ENCODE measurements at places on chromosomes 3 and 15. TPM values are rescaled to one million over a fixed set of nuclear protein-coding genes. Genes with fewer than 3 reads are reported as not detected.

- no peak overlapping the region for H3K4me3 ChIP-seq
- no peaks in the 10 kb centered on the region for H3K27me3 ChIP-seq
- H3K36me3 ChIP-seq, result no peaks in the 10 kb centered on the region
- H3K27ac ChIP-seq, result no peak overlapping the region
Observed at GRCh38 chr3:127710155-127710941, 37.6 kb downstream of the ABTB1 start.

GRCh38 chr15:97731859-97732258, 228.6 kb upstream of the ARRDC4 start:
- DNase-seq, result no peak
- H3K4me1 ChIP-seq, result no peaks in the 10 kb centered on the region
- H3K27ac ChIP-seq, result no peak overlapping the region
- H3K36me3 ChIP-seq, result no peaks in the 10 kb centered on the region
- no peaks in the 10 kb centered on the region for H3K27me3 ChIP-seq
- no peak overlapping the region for H3K4me3 ChIP-seq

DNA sequence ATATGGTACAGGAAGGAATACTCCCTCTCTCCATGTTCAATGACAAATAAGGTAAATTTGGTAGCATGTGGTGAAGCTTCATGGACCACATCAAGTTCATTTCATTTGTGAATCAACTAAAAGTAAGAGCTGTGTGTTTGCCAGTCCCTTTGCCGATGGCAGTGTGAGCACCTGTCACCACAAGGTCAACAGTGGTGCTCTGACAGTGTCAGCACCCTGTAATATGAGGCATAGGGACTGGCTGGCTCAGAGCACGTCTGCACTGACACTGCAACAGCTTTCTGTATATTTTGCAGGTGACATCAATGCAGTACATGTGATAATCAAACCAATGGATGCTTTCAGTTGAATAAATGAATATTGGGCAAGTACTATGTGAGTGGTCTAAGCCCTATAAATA, 852.4 kb downstream of the TUSC7 start:
- no peak overlapping the region for H3K27ac ChIP-seq
- no peak overlapping the region for H3K4me3 ChIP-seq
- no peak for DNase-seq

DNA sequence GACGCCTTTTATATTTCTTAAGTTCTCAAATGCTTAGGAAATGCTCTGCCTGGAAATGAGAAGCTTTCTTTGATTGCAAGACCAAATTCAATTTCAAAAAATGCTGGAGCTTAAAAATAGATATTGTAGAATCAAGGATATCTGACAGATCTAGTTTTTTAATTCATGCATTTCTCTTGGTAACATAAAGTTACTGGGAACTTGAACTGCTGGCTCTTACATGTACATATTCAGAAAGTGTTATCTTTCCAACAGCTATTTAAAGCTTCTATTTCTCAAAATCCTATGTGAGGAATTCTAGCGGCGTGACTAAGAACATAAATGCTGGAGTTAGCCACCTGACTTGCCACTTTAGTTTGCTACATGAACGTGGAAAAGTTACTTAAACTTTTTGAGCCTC, 109.3 kb downstream of the C3orf38 start:
- no peak for DNase-seq
- no peaks in the 10 kb centered on the region for H3K4me1 ChIP-seq
- H3K4me3 ChIP-seq, result no peak overlapping the region
- H3K27me3 ChIP-seq, result no peaks in the 10 kb centered on the region
- H3K27ac ChIP-seq, result no peak overlapping the region

DNA sequence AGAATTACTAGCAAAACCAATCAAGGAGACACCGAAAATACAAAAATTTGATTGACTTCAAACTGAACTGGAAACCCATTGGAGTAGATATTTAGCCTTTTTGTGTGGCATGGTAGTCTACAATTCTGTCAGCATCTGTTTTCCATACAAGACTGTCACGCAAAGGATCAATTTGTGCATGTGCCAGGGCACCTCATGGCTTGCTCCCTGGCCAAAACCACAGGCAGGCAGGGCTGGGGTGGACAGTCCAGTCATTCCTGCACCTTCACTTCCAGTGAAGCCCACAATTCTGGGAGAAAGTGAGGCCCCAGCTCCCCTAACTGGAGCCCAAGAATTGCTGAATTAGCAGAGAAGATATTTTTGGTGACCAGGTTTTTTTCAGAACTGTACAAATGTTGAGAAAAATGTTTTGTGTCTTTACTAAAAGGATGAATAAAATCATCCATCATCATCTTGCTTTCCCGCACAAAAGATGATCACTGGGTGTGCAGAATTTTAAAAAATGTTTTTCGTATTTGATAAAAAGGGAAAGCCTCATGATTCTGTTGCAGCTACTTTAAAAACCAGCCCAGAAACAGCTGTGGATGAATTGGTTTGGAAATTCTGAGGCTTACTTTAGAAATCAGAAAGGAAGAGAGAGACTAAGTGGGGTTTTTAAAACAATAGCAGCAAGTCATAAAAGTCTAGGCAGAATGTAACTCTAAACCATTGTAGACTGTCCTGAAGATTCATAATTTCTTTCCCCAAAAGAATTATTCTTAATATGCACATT, 86.4 kb downstream of the PCCB start:
- H3K36me3 ChIP-seq, result no peaks in the 10 kb centered on the region
- no peak overlapping the region for H3K4me3 ChIP-seq

DNA sequence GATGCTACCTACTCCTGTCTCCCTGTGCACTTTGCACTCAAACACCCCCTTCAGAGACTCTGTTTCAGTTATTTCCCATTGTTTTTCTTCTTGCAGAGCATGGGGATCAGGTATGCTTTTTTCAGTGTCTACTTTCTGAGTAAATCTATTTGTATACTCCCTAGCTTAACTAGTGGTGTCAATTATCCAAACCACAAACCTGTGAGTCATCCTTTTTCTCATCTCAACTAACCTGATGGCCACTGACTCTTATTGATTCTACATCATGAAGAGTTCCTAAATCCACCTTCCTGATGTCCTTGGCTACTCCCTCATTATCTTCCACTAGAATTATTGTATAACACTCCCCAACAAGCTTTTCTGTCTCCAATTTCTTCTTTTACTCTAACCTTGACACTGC, 68.0 kb downstream of the DIPK2A start:
- no peaks in the 10 kb centered on the region for H3K4me1 ChIP-seq
- H3K27me3 ChIP-seq, result no peaks in the 10 kb centered on the region
- no peak for DNase-seq

DNA sequence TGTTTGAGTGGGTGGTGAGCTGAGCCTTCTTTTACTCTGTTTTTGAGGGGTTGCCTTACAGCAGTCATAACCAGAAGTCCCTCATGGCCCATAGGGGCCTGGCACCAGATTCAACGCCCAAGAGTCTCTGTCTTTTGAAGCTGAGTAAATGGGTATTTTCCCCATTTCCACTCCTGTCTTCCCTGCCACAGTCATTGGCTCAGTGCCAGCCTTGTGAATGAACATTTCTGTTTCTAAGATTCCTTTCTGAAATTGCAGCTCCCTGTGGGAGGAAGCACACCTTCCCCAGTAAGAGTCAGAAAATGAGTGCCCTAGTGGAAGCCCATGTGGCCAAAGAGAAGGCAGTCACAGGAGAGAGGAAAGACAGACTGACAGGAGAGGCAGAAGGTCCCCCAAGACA, 43.7 kb upstream of the POLR2M start:
- H3K36me3 ChIP-seq, result no peaks in the 10 kb centered on the region
- no peaks in the 10 kb centered on the region for H3K4me1 ChIP-seq
- DNase-seq, result no peak
- no peak overlapping the region for H3K4me3 ChIP-seq
- H3K27me3 ChIP-seq, result no peaks in the 10 kb centered on the region

DNA sequence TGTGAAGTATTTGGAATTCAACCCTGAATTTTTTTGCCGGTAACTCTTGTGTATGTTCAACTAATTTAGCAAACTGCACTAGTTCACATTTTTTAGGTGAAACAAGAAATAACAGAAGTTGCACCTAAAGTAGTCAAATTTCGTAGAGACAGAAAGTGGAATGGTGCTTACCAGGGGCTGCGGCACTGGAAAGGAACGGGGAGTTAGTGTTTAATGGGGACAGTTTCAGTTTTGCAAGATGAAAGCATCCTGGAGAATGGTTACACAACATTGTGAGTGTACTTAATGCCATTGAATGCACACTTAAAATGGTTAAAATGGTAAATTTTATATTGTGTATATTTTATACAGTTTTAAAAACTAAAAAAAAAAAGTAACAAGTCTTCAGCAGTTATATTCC, 27.4 kb downstream of the PPARG start:
- DNase-seq, result no peak
- no peaks in the 10 kb centered on the region for H3K4me1 ChIP-seq
- H3K36me3 ChIP-seq, result no peaks in the 10 kb centered on the region

DNA sequence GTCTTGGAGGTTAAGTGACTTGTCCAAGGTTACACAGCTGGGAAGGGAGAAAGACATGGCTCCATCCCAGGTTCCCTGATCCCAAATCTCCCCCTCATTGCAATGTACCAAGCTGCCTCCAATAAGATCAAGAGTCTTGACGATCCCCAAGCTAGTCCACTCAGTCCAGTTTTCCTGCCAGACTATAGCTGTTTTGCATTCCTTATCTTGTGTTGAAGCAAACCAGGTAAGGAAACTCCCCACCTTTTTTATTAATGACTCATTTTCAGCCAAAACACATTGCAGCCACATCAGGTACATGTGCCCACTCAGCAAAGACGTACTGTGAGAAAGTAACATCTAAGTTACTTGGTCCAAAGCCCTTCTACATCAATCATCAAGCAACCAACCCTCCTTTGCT, 41.9 kb downstream of the LIPC start:
- H3K27me3 ChIP-seq, result no peaks in the 10 kb centered on the region
- no peak for DNase-seq
- no peaks in the 10 kb centered on the region for H3K36me3 ChIP-seq

- no peak overlapping the region for H3K4me3 ChIP-seq
- H3K36me3 ChIP-seq, result no peaks in the 10 kb centered on the region
- no peak overlapping the region for H3K27ac ChIP-seq
- H3K27me3 ChIP-seq, result no peaks in the 10 kb centered on the region
Observed at GRCh38 chr15:92151741-92152140, 241.9 kb upstream of the ST8SIA2 start.

DNA sequence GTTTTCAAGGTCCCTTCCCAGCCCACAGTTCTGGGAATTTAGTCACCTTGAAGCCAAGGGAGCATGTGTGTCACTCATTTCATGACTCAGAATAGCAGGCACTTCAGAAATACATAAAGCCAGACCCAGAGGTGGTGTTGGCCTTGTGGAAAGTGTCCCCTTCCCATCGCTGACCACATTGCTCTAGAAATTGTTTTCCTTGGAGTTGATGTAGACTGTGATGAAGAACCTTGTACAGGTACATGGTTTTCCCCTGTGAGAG, 158.8 kb downstream of the SLCO3A1 start:
- H3K27ac ChIP-seq, result no peak overlapping the region
- no peak for DNase-seq
- H3K4me3 ChIP-seq, result no peak overlapping the region
- H3K27me3 ChIP-seq, result no peaks in the 10 kb centered on the region

GRCh38 chr15:35151782-35152181, 66.7 kb upstream of the NANOGP8 start:
- H3K4me1 ChIP-seq, result no peaks in the 10 kb centered on the region
- DNase-seq, result no peak
- H3K4me3 ChIP-seq, result no peak overlapping the region

GRCh38 chr15:61634837-61635236, 405.7 kb upstream of the RORA start:
- H3K4me1 ChIP-seq, result no peaks in the 10 kb centered on the region
- H3K4me3 ChIP-seq, result no peak overlapping the region
- peaks cover 1% of the 10 kb centered on the region for H3K27me3 ChIP-seq
- H3K27ac ChIP-seq, result no peak overlapping the region
- no peaks in the 10 kb centered on the region for H3K36me3 ChIP-seq

The RASL12 gene
- total RNA-seq, result 10.3 TPM

The MCTP2 gene
- total RNA-seq, result 3.4 TPM

The POLQ gene
- 15.3 TPM for total RNA-seq

The ITGB5 gene
- 251 TPM for total RNA-seq

The ZBBX gene
- 0.84 TPM for total RNA-seq

The NOX5 gene
- total RNA-seq, result not detected

The C3orf52 gene
- 13.1 TPM for total RNA-seq

The ABHD5 gene
- total RNA-seq, result 16.4 TPM

The SCG5 gene
- total RNA-seq, result 16.9 TPM

The UNC13C gene
- total RNA-seq, result 0.13 TPM

The ATP2B2 gene
- 1.2 TPM for total RNA-seq
